CD4-positive, alpha-beta T cell treated with Interleukin-21 for 1 hour (primary cell): ENCODE measurements at places on chromosomes 7 and 10.

GRCh38 chr10:78687626-78688025 lies 381.1 kb upstream of the ZMIZ1 start:
- DNase-seq, result no peak

DNA sequence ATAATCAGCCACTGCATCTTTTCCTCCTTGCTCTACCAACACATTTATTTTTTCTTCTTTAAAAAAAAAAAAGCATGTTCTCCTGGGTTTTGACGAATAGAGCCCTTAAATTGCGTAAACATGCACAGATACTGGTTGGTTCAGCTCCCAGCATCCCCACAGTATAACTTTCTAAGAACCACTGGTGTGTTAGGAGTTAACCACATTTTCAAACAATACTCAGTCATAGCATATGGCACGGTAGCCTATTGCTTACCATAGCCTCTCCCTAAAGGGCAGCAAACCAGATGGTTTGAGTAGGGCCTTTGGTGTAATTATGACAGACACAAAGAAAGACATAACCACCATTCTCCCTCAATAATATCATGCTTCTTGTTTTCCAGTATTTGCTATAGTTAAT lies 145.0 kb downstream of the LRRC4 start:
- no peak for DNase-seq

- DNase-seq, result no peak
These were observed 1339.4 kb downstream of the XPNPEP1 start for GRCh38 chr10:108583877-108584276.

- no peak for DNase-seq
These were observed 39.3 kb upstream of the RSU1 start for GRCh38 chr10:16856567-16856966.

DNA sequence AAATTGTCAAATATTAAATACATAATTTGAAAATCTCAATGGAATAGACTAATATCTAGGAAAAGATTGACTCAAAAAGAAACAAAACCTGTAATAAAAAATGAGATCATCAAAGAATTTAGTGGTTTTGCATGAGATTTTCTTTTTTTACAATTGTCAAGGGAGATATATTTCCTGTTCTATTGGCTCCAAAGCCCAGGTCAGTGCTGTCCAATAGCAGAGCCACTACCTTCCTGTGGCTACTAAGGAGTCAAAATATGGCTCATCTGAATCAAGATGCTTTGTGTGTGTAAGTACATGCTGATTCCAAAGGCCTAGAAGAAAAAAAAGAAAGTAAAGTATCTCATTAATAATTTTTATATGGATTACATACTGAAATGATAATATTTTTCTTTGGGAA lies 191.9 kb downstream of the C7orf25 start:
- no peak for DNase-seq

- DNase-seq, result no peak
These were observed 827 bp upstream of the FASTK start for GRCh38 chr7:151081170-151082101.

- no peak for DNase-seq
These were observed 1180.3 kb downstream of the TYW1 start for GRCh38 chr7:68176974-68177373.

DNA sequence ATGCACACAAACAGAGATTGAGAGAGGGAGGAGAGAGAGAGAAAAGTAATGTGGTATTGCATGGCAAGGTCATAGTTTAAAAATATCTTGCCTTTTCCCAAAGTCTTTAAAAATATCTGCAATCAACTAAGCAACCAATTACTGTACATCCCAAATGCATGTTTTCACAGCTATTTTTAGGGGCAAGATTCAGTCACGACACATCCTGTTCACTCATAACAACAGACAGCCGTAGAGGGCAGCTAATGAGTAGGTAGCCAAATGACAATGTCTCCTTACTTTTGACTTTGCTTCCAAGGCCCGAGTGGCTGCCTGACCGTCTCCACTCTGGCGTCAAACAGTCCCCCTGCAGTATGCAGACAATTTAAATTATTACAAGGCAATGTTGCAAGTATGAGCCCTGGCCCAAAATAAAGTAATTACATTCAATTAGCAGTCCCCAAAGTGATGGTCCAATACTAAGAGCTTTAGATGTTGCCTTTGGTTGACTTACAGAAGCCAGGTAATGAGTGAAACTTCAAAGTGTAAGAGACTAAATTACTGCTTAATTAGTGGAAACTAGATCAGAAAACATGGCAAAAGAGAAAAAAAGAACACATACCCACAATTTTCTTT lies 162.9 kb downstream of the MBL2 start:
- no peak for DNase-seq
